ENCODE measurements at places on chromosomes 2 and 18.

DNA sequence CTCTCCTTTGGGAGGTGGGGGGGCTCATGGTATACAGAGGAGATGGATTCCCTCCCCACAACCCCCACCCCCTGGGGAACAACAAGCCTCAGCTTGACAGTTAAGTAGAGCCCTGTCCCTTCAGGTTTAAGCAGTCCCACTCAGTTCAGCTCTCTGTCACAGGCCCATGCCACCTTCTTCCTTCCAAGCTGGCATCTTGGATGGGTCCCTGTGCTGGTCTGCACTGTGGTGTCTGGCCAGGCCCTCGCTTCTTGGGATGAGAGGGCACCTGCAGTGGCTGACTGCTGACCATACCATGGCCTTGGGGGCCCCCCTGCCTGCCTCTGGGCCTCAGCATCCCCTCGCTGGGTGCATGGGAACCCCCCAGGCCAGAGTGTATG lies 20.4 kb upstream of the GPR17 start:
- DNase-seq = no peak
- no peak overlapping the region for H3K27ac ChIP-seq
- peaks cover 13% of the 10 kb centered on the region for H3K4me1 ChIP-seq
- H3K27me3 ChIP-seq = no peaks in the 10 kb centered on the region

DNA sequence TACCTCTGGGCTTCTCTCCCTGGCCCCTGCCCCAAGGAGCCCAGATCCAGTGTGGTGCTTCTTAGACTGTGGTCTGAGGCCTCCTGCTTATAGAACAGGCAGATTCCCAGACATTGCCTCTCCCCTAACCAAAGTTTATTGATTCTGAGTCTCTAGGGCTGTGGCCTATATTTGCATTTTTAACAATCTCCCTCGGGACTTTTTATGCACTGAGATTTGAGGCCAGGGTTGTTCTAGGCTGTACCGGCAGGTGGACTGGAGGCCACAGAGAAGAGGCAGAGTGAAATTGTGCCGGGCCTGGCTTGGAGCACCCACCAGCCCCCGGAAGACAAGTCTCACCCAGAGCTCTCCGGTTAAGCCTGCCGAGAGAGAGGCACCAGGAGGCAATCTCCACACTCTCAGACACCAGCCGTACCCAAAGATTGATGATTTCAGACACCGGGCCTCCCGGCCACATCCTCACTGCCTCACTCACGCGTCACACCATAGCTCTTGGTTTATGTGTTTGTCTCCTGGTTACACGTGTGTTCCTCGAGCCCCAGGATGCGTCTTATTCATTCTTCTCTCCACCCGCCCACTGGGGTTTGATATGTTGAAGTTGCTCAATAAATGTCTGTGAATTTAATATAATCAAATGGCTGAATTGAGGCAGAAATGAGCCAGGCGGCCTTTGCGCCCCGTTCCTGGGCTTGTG lies 203.7 kb downstream of the KLHL29 start:
- no peaks in the 10 kb centered on the region for H3K36me3 ChIP-seq
- no peaks in the 10 kb centered on the region for H3K4me1 ChIP-seq
- H3K4me3 ChIP-seq = no peak overlapping the region
- DNase-seq = no peak
- H3K27me3 ChIP-seq = no peaks in the 10 kb centered on the region
- no peak overlapping the region for H3K27ac ChIP-seq

DNA sequence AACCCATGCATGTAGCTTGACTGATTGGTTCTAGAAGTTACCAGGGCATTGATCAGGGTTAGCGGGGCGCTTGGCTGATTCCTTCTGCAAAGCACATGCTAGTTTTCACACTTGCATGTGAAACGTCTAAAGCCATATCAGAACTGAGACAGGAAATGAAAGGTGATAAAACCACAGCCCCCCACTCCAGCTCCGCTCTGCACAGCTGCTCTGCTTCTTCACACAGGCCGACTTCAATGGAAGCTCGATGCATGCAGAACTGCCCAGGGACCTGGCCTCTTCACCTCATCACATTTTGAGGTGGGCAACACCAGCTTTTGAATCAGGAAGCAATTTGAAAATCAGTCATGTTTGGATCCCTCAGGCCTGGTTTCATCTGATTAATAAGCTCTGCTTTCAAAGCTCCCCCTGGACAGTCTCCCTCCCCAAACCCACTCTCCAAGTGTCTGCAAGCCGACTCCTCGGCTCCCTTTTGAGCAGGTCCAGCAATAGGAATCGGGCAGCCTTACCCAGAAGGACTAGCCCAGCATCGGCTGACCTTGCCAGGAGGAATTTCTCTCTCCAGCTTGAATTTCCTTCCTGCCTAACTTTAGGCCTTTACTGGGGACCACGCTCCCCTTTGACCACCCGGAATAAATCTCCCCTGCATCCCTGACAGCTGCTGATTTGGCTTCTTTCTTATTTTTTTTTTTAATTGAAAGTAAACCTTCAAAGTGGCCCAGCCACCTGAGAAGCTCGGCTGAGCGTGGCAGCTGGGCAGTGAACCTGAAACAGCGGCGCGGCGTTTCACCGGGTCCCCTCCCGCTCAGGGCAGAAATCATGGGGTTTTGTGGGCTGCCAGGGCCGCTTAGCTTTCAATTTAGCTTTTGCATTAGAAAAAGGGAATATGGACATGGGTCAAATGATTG lies 31.7 kb downstream of the HRH4 start:
- H3K36me3 ChIP-seq = no peaks in the 10 kb centered on the region
- peaks cover 9% of the 10 kb centered on the region for H3K4me1 ChIP-seq
- H3K27me3 ChIP-seq = no peaks in the 10 kb centered on the region
- DNase-seq = no peak
- no peak overlapping the region for H3K4me3 ChIP-seq
- H3K27ac ChIP-seq = no peak overlapping the region

- no peak for DNase-seq
- no peak overlapping the region for H3K27ac ChIP-seq
- no peaks in the 10 kb centered on the region for H3K27me3 ChIP-seq
- no peaks in the 10 kb centered on the region for H3K36me3 ChIP-seq
These were observed 158.6 kb upstream of the STK17B start for GRCh38 chr2:196329959-196330358.

GRCh38 chr18:22170421-22171257 lies 1.2 kb downstream of the GATA6 start:
- H3K27ac ChIP-seq = peak overlapping the region; percentile 78
- H3K27me3 ChIP-seq = no peaks in the 10 kb centered on the region
- H3K4me1 ChIP-seq = peaks cover 6% of the 10 kb centered on the region
- H3K36me3 ChIP-seq = peaks cover 8% of the 10 kb centered on the region
- H3K4me3 ChIP-seq = peak overlapping the region; percentile 97

DNA sequence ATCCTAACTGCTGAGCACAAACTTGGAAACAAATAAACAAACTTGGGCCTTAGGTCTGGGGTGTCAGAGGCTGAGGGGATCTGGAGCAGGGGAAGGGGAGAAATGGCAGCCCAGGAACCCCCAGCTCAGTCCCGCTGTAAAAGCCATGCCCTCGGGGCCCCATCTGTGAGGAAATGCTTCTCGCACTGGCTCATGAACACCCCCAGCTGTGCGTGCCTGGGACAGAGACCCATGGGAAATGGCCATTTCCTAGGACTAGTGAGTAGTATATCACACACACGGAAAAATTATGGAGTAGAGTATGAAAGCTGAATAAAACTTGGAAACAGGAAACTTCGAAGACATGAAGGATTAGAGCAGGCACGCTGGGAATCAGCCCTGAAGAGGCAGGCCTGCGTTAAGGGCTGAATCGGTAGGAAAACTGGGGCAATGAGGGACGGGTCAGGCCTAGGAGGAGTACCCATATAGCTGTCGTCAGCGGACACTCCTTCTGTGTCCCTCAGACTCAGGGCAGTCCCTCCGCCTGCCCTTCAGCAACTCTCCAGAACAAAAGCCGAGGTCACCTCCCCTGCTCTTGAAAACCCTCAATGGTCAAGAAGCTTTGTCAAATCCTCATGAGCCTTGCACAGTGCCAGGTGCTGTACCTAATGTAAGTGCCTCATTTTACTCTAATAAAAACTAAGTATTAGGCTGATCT lies 120.8 kb upstream of the ODC1 start:
- no peak for DNase-seq
- no peaks in the 10 kb centered on the region for H3K4me1 ChIP-seq
- peaks cover 64% of the 10 kb centered on the region for H3K36me3 ChIP-seq
- H3K4me3 ChIP-seq = no peak overlapping the region
- no peak overlapping the region for H3K27ac ChIP-seq

GRCh38 chr18:63043516-63043915 lies 276.1 kb downstream of the BCL2 start:
- no peaks in the 10 kb centered on the region for H3K36me3 ChIP-seq
- H3K4me3 ChIP-seq = no peak overlapping the region
- DNase-seq = peak; percentile 60
- no peaks in the 10 kb centered on the region for H3K27me3 ChIP-seq
- H3K4me1 ChIP-seq = peaks cover 14% of the 10 kb centered on the region

GRCh38 chr2:36369716-36370115 lies 14.1 kb downstream of the CRIM1 start:
- H3K4me1 ChIP-seq = peaks cover 89% of the 10 kb centered on the region
- DNase-seq = no peak
- H3K27me3 ChIP-seq = no peaks in the 10 kb centered on the region
- H3K27ac ChIP-seq = peak overlapping the region; percentile 87
- H3K4me3 ChIP-seq = peak overlapping the region; percentile 50

- peaks cover 47% of the 10 kb centered on the region for H3K27me3 ChIP-seq
- H3K36me3 ChIP-seq = no peaks in the 10 kb centered on the region
- H3K27ac ChIP-seq = no peak overlapping the region
- H3K4me1 ChIP-seq = no peaks in the 10 kb centered on the region
- no peak for DNase-seq
- H3K4me3 ChIP-seq = no peak overlapping the region
These were observed 42.2 kb upstream of the OTOF start for GRCh38 chr2:26520148-26520449.

DNA sequence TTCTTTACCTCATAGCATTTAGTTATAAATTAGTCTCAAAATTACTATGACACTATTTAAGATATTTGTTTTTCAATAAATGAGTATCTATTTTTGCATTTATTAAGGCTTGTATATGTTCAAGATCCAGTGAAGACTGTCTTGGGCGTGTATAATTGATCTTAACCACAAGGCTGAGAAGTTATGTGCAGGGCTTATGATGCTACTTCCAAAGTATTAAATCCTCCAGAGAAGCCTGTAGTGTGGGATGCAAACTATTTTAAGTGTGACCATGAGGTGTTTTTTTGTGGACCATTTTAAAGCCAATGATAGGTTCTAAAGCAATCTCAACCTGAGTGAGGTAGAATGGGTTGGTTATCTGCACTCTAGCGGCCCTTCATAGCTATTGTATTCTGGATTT lies 219.9 kb downstream of the ZNF407 start:
- H3K4me3 ChIP-seq = no peak overlapping the region
- no peak overlapping the region for H3K27ac ChIP-seq
- H3K27me3 ChIP-seq = no peaks in the 10 kb centered on the region
- no peak for DNase-seq
- no peaks in the 10 kb centered on the region for H3K4me1 ChIP-seq

DNA sequence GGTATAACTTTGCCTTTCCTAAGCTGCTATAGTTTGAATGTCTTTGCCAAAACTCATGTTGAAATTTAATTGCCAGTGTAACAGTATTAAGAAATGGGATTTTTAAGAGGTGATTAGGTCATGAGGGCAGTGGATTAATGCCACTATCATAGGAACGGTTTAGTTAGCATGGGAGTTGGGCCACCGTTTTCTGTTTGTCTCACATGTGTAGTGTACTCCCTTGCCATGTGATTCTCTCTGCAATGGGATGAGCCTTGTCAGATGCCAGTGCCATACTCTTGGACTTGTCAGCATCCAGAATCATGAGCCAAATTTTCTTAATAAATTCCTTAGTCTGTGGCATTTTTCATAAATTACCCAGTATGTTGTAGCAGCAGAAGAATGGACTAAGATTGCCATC lies 388.9 kb upstream of the RGPD4 start:
- no peak overlapping the region for H3K4me3 ChIP-seq
- H3K27me3 ChIP-seq = no peaks in the 10 kb centered on the region
- H3K36me3 ChIP-seq = no peaks in the 10 kb centered on the region
- no peak overlapping the region for H3K27ac ChIP-seq
- no peaks in the 10 kb centered on the region for H3K4me1 ChIP-seq

GRCh38 chr2:55061523-55062344 lies 11.5 kb upstream of the RTN4 start:
- H3K36me3 ChIP-seq = no peaks in the 10 kb centered on the region
- H3K27me3 ChIP-seq = no peaks in the 10 kb centered on the region
- no peak for DNase-seq
- no peaks in the 10 kb centered on the region for H3K4me1 ChIP-seq

DNA sequence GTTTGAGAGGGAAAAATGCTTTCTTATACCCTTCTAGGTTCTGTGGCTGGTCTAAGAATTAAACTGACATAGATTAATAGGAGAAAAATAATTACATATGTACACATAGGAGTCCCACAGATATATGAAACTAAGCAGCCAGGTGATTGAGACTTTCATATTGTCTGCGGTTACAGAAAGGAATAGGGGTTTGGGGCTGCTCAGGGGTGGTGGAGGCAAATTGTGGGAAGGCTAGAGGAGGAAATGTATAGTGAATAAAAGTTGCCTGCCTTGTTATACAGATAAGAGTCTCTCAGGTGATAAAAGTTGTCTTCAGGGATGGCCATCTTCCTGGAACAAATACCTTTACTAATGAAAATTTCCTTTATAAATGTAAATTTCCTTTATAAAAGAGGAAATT lies 28.6 kb downstream of the MDH1 start:
- H3K27ac ChIP-seq = no peak overlapping the region
- H3K36me3 ChIP-seq = peaks cover 6% of the 10 kb centered on the region
- H3K4me3 ChIP-seq = no peak overlapping the region
- H3K27me3 ChIP-seq = no peaks in the 10 kb centered on the region
- DNase-seq = no peak

- DNase-seq = peak; percentile 72
- peaks cover 16% of the 10 kb centered on the region for H3K27me3 ChIP-seq
- H3K4me3 ChIP-seq = no peak overlapping the region
These were observed 38.7 kb downstream of the PKDCC start for GRCh38 chr2:42086500-42086953.

- H3K27ac ChIP-seq = no peak overlapping the region
- DNase-seq = no peak
- H3K4me3 ChIP-seq = no peak overlapping the region
- H3K27me3 ChIP-seq = no peaks in the 10 kb centered on the region
- H3K36me3 ChIP-seq = no peaks in the 10 kb centered on the region
- H3K4me1 ChIP-seq = no peaks in the 10 kb centered on the region
These were observed 402.5 kb upstream of the SPRED2 start for GRCh38 chr2:65834771-65835475.

DNA sequence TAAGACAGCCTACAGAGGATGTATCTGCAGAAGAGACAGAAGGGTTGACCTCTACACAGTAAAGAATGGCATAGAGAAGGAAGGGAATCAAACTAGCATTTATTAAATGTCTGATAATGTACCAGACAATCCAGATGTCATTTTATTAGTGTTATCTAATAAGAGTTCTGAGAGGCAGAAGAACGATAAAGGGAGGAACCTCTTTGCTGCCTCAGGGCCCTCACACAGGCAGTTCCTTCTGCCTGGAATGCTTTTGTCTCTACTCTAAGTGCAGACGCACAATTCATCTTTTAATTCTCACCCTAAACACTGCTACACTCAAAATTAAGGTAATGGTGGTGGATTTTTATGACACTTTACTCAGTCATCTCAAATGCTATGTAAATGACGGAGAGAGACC lies 64.5 kb downstream of the LRPPRC start:
- H3K27ac ChIP-seq = no peak overlapping the region
- peaks cover 78% of the 10 kb centered on the region for H3K36me3 ChIP-seq
- no peak overlapping the region for H3K4me3 ChIP-seq
- H3K4me1 ChIP-seq = no peaks in the 10 kb centered on the region
- no peak for DNase-seq

GRCh38 chr18:74390900-74391299 lies 66.2 kb downstream of the DIPK1C start:
- H3K27ac ChIP-seq = no peak overlapping the region
- H3K27me3 ChIP-seq = peaks cover 48% of the 10 kb centered on the region
- H3K4me3 ChIP-seq = no peak overlapping the region
- no peaks in the 10 kb centered on the region for H3K4me1 ChIP-seq
